ENCODE measurements at places on chromosomes 12 and 14.

GRCh38 chr14:95855606-95856005, 21.0 kb upstream of the TUNAR start:
- no peak for DNase-seq

DNA sequence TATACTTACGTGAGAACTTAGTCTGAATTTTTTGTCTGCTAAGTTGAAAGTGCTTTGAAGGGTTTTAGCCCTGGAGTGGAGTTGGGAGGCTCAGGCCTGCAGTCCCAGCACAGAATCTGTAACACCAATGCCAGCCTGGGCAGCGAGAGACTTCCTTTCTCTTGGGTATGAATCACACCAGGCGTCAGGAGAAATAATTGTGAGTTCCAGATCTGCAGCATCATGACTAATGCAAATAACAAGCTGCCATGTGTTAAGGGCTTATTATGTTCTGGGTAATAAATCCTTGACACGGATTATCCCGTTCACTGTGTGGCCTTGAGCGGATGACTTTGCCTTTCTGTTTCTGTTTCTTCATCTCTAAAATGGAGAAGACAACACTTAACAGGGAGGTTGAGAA, 70.6 kb downstream of the B4GALNT3 start:
- peak; percentile 26 for DNase-seq

GRCh38 chr12:20144341-20144740, 224.0 kb upstream of the PDE3A start:
- no peak for DNase-seq

GRCh38 chr12:113302886-113303640, 31.8 kb downstream of the SLC8B1 start:
- DNase-seq: no peak

DNA sequence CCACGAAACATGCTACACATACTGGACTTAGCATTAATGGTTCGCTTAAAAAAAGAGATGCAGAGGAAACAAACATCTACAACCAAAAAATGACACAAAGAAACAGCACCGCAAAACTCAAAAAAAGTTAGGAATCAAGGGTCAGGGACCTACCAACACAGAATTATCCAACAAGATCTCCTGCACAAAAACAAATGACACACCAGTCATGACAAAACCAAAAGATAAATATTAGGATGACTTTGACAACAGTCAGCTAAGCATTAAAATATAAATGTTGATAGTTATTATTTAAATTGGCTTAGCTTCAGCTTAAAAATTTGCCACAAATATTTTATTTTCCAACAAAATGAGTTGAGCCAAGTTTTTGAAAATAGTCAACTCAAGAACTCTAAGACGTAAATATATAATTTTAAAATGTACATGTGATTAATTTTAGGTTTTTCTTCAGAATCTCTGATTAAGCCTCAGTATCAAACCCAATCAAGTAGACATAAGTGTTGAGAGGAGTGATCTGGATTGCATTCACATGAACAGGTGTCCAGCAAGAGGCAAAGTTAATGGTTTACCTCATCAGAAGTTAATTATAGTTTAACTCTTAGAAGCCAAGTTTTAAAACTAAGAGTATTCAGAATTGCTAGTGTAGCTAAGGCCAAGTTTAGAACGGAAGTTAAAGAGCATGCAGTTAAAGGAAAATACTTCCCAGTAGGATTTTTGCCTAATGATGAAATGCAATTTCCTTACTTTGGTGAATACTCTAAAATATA, 79.9 kb downstream of the HEATR5A start:
- no peak for DNase-seq

DNA sequence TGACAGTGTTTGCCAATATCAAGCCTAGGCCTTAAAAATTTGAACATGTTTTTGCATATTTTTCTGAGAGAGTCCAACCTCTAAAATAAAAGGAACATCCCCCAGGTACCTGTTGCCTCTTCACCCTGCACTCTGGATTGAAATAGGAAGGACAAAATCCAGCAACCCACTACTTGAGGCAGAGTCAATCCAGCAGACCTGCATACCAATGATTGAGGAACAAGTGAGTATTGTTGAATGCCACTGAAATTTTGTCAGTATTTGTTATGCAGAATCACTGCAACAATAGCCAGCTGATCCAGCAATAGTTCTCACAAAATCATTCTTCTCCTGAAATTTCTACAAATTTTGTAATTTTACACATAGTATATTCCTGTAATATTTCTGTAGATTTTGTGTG, 460.6 kb upstream of the FOXG1 start:
- DNase-seq: no peak

GRCh38 chr14:53946404-53947093, 10.1 kb downstream of the BMP4 start:
- no peak for DNase-seq

DNA sequence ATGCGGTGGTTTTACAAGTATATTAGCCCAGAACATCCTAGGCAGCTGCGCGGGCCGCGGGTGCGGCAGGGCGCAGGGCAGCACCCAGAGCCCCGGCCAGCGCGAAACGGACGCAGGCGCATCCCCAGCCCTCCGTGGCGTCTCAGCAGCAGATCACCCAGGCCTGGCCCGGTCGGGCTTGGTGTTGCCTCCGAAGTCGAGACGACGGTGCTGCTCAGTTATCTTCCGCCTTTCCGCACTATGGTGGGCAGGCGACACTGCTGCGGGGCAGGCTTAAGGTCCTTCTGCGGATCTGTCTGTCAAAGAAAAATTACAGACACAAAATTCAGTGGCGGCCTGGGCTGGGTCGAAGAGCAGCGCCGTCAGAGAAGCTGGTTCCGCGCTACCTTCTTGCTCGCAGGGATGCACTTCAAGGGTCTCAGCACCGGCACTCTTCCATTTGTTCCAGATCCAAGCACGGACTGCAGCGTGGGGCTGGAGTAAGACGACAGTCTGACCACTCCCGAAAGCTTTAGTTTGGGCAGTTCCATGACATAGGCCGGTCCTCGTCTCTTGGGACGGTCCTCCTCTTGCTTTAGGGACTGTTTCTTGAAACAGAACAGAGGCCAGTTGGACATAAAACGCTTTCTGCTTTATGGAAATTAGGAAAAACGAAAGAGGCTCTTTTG, 75.8 kb downstream of the MOK start:
- no peak for DNase-seq

DNA sequence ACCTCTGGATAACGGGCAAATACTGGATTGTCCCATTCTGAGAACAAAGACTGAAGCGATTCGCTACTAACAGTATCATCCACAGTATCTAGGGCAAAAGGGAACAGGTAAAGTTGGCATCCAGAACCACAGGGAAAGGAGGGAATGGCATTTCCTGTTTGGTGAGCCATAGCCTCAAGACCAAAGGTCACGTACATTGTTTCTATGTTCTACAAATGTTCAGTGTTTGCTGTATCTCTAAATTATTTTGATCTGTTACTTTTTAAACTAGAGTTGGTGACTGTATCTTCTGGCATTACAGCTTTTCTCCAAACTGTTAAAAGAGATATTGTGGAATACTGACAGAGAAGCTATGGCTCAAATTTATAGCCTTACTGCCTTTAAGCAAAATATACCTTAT, 9.7 kb downstream of the MLH3 start:
- DNase-seq: no peak

GRCh38 chr14:103230658-103231334, 103.2 kb upstream of the EIF5 start:
- no peak for DNase-seq

GRCh38 chr12:19410211-19410610, 29.1 kb upstream of the AEBP2 start:
- peak; percentile 36 for DNase-seq

DNA sequence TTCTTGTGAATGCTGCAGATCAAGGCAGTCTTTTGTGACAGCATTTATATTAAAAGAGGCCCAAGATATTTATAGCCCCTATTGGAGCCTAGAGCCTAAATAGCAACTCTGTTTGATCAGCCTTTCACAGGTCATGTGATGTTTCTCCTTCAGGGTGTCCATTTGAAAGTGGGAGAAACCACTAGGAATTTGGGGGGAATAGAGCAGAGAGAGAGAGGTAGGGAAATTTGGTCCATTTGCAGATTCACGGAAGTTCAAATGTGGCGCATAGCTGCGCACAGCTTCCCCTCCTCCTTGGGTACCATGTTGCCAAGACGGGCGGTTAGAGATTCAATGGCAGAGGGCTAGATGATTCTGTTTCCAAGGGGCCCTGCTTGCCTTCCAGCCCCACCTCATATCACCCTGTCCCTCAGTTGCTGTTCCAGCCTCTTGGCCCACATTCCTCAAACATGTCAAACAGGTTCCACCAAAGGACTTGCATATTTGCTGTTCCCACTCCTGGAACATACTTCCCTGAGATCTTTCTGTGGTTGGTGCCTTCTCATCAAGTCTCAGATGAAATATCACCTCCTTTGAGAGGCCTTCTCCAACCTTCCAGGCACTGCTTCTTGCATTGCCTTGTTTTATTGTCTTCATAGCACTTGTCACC, 220.8 kb downstream of the CHST11 start:
- DNase-seq: no peak

GRCh38 chr14:64952598-64953309, 10.2 kb upstream of the GPX2 start:
- DNase-seq: no peak

GRCh38 chr12:109613649-109614455, 40.3 kb downstream of the MVK start:
- DNase-seq: no peak

DNA sequence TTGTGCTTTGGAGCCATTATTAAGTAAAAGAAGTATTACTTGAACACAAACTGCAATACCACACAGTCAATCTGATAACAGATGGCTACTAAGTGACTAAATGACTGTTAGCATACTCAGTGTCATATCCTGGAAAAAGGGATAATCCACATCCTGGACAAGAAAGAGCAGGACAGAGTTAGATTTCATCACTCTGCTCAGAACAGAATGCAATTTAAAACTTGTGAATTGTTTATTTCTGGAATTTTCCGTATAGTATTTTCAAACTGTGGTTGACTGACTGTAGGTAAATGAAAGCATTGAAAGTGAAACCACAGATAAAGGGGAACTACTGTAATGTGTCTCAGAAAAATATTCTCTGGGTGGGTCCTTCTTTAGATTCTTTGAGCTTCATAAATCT, 458.8 kb downstream of the TMEM117 start:
- DNase-seq: no peak

DNA sequence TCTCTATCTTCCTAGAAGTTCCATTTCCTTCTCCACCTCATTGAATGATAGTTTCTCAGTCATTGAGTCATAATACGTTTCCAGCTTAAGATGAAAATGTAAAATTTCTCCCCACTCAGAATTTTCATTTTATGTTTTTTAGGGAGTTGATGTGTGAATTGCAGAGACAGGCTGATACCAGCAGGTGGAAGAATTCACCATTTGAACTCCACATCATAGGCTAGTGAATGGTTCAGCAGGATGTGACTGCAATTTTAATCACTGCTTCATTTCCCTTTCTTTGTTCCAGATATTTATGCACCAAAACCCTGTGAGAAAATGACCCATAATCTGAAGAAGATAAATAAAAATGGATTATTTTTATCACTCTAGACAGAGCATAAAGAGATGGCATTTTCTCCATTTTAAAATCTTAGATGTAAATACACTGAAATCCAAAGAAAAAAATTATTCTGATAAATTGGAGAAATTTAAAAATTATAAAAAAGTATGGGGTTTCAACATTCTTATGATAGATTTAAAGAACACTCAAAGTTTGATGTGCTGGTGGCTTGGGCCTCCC, 10.6 kb upstream of the PYGL start:
- DNase-seq: peak; percentile 40

GRCh38 chr12:103373088-103373523, 122.7 kb downstream of the C12orf42 start:
- no peak for DNase-seq

DNA sequence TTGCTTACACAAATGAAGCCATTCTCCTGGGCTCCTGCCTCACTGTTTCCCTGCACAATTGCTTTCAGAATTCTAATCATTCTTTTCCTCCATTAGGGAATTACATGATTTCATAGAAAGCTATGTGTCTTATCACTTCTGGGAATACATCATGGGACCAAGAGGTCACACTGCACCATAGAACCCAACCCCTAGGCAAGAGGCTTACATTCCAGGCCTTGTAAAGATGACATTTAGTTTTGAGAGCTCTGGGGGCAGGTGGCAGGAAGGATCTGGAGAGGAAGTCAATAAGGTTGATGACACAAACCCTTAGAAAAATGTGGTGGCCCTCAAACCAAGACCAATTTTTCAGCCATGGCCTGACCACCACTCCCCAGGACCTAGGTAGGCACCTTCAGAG, 57.1 kb downstream of the NUAK1 start:
- DNase-seq: no peak

DNA sequence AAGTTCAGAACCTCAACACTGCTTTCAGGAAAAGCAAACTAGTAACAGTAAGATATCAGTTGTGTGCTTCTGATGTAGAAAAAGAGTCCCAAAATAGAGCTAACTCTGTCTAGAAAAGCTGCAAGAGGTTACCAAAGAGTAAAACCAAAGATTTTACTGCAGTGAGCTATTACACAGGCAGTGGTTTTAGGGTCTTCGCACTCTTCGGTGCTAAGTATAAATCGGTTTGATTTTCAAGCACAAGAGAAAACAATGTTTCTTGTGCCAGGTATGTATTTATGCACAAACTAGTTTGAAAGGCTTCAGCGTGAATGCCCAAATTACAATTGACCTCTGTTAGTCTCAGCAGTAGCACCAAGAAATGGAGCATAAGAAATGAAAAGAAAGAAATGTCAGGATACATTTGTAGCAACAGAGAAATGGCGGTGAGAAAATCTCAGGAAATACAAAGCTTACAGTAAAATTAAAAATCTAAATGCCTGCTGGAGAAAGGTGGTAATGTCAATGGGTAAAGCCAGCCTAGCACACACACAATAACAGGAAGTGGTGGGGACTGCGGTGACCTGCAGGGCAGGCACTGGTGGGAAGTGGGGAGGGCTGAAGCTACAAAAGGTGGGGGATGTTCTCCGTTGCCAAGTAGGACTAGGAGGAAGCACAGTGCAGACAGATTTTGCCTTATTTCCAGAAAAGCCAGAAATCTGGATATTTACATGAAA, 18.0 kb upstream of the DYRK2 start:
- no peak for DNase-seq

DNA sequence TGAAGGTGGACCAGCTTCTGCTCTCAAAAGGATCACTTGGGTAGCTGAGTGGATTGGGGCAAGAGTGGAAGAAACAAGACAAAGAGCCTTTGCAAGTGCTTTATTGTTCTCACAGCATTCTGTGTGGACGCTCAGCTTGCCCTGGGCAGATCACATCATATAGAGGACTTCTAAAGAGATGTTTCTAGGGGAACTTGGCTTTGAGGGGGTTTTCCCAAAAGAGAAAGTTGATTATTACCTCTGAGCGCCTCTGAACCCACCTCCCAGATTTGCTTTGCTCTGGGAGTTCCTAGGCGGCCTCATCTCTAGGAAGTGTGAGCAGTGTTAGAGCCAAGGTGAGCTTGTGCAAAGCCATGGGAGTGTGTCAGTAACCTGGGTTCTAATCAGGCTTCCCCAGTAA, 81.7 kb downstream of the RIN3 start:
- DNase-seq: no peak
